RPMI7951 (cell line): ENCODE measurements at places on chromosomes 2 and 18.

- no peak for DNase-seq
These were observed 35.4 kb upstream of the PGAP1 start for GRCh38 chr2:196961889-196962288.

GRCh38 chr2:209323738-209324137 lies 100.1 kb upstream of the MAP2 start:
- peak; percentile 18 for DNase-seq

DNA sequence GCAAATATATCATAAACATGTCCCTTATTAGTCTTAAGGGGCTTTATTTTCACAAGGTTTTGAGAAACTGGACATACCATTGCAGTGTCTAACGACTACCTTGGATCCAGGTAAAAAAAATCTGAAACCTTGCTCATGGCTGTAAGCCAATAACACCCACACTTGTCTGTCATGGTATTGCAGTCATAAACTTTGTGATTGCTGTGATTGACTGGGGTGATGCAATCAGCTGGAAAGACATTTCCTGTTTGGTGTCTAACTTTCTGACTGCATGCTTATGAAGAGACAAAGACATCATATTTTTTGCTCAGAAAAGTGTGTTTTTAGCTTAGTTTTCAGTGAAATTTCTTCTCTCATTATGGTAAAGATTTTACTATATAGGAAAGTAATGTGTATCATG lies 635.0 kb downstream of the TSN start:
- no peak for DNase-seq

DNA sequence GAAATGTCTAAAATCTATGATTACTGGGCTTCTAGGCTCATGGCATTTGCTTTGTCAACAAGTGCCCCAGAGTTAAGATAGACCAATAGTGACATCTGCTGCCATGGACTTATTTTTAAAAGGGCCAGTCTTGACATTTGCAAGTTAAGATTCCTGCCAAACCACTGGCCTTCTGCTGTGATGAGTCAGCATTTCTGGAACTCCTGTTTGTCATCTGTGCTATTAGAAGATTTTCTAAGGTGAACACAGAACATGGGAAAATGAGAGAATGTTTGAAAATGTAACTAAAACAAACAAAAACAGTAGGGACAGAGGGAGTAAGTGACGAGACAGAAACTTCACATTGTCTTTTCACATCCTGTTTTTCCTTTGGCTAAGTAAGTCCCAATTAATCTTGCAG lies 93.7 kb upstream of the WDR75 start:
- peak; percentile 94 for DNase-seq

GRCh38 chr18:51603551-51603950 lies 406.1 kb upstream of the MEX3C start:
- no peak for DNase-seq

- DNase-seq: no peak
These were observed 24.5 kb downstream of the SIGLEC15 start for GRCh38 chr18:45850021-45850420.

GRCh38 chr2:237827421-237827987 lies 28.9 kb downstream of the RBM44 start:
- no peak for DNase-seq
